ENCODE measurements at places on chromosomes 7 and 10.

DNA sequence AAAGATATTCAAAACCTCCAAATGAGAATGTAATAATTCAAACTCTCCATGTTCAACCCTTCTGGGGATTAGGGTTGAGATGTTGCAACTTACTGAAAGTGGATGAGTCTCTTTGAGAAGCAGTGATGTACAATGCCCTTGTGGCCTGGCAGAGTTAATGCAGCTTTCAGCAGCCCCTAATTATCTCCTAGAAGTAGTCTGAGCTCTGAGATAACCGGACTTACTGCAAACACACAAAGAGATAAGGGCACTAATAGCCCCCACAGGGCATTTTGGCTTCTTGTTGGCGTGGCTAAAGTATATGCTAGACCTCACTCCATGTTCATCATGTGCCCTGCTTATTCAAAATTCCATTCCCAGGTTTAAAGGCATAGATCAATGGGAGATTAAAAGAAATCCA, 404.7 kb downstream of the NEBL start:
- no peak for DNase-seq

GRCh38 chr7:105157278-105157677, 143.3 kb downstream of the KMT2E start:
- DNase-seq = no peak

DNA sequence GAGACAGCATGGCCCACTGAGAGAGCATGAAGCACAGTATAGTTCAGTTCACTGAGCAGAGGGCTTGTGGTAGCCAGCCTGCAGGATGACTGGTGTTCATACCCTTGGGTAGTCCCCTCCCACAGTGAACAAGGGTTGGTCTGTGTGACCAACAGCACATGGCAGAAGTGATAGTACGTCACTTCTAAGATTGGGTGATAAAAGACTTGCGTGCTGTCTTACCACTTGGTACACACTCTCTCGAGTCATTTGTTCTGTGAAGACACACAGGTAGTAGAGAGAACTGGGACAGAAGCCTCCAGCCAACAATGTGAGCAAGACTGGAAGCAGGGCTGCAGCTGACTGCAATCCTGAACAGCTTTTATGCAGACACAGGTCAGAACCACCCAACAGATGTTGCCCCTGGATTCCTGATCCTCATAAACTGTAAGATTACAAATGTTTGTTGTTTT, 14.6 kb downstream of the EPC1 start:
- no peak for DNase-seq

DNA sequence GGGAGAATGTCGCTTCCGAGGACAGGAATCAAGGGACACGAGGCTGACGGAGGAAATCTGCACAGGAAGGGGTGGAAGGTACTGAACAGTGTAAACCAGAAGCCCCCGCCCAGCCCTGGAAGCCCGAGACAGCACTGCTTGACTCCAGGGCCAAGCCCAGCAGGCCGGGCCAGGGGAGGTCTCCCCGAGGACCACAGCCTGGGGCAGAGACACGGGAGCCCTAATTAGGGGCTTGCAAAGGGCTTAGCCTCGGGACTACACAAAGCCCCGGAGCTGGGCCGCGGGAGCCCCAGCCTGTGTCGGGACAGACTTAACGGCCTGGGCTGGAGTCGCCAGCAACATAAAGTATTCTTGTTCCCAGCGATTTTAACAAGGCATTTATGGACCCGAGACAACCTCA, 50.8 kb downstream of the OAT start:
- DNase-seq = no peak

DNA sequence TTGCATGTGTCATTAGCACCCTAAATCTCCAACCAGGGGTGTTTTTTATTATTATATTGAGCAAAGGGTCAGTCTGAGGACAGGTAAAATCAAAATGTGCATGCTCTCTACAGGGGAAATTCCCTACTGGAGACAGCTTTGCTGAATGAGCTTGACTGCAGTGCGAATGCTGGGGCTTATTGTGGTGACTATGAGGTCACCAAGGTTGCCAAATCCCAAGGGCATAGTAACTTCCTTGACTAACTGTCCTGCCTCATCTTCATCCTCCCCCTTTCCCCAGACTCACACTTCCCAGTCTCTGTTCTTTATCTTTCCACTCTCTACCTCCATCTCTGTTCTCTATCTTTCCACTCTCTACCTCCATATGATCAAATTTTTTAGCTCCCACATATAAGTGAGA, 22.9 kb upstream of the AOC1 start:
- no peak for DNase-seq

- DNase-seq = no peak
Measured at GRCh38 chr10:78981257-78981969, 87.4 kb upstream of the ZMIZ1 start.

DNA sequence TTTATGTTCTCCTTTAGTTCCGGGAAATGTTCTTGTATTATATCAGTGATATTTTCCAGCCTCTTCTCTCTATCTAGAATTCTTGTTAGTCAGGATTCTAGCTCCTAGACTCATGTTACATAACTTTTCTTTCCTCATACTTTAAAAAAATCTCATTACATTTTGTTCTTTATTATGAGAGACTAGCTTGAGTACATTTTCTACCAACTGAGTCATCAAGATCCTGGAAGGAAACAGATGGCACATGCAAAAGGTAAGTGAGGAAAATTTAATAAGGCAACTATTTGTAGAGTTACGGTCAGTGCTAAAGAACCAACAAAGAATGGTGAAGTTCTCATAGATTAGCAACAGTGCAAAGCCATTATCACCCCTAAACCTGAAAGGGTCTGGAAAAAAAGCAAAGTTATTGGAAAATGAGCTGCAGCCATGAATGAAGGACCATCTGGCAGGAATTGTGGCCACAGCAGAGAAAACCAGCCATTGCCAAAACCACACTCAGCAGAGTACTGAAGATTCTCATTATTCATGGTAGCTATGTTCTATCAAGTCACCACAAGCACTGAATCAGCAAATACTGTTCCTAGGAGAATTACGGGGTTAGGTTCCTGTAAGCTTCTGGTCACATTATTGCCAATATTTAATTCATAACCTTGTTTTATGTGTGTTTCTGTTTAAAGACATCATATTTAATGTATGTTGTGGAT, 98.3 kb upstream of the C7orf33 start:
- no peak for DNase-seq

DNA sequence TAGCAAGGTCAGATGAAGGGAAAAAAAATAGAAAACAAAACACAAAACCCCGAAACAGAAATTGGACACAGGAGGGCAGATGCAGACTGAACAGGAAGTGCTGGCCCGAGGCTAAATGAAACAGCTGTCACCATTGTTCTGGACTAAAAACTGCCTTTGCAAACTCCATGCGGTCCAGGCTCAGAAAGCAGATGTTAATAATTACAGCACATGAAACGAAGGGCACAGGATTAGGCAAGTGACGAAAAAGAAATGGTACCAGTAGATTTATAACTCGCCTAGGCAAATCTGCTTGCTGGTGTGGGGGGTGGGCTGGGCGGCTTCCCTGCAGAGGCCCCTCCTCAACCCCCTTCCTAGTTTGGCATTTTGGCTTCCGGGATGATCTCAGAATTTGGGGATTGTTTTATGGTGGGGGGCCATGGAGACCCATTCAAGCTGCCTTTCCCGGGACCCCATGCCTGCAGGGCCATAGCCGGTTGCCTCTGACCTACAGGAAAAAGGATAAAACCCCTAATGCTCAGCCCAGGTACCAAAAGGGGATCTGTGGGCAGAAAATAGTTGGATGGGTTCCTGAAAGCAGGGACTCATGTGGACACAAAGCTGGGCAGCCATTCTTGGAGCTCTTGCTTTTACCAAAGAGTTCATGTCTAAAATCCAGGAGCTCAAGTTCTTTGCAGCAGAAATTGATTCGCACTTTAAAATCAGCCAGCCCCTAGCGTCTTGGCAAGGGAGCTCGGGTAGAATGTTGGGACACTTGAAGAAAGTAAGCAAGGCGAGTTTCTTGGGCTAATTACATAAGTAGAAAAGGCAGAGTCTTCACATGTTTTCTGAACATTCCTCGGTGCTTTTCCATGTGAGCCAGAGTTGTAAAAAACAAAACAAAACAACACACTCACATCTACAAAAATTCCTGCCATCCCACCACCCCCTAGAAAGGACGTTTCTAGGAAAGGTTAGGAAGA, 39.0 kb upstream of the EMX2 start:
- DNase-seq = peak; percentile 65

GRCh38 chr7:65992526-65992925, 10.5 kb upstream of the GUSB start:
- no peak for DNase-seq

GRCh38 chr7:80943342-80943741, 24.5 kb upstream of the SEMA3C start:
- DNase-seq = no peak

DNA sequence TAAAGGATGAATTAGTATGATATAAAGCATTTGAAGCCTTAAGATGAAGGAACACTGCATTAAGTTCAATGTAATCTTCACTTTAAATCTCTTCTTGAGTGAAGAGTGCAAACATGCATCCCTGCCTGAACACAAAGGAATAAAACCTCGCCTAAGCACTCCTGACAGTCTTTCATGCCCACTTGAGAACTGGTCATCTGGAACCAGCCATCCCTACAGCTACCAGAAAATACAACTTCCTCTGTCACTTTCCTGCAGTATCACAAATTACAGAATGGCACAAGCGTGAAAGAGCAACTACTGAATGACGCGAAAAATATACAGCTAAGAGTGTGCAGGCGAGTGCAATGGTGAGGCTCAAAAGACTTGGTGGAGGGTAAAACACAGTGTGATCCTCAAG, 1079.9 kb downstream of the CNTNAP2 start:
- DNase-seq = no peak

- no peak for DNase-seq
Measured at GRCh38 chr7:47255441-47255840, 326.5 kb downstream of the TNS3 start.

DNA sequence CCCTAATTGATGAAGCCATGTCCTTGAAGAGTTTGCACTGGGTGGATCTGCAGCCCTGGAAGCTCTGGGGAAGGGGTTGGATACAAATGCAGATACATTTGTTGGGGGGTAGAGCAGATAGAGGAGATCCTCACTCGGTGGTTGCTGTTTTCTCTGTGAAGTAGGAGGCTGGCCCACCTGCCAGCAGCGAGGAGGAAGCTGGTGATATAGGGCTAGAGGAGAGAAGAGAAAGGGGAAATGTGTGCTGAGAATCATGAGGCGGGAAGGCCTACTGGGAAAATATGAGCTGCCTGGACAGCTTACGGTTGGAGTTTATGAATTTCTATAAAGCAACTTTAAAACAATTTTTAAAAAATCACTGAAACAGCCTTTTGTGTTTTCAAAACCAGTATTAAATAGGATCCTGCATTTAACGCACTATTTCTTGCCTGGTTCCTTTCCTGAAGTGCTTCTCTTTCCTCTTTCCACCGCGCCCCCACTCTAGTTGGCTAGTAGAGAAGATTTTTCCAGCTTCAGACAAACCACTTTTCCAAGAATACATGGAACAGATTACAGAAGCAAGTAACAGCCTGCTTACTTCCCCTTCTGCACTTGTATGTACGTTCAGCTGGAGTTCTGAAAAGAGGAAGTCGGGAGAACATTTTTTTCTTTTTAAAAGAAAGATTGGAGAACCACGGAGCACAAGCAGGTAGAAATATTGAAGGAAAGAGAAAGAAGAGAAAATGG, 100.6 kb upstream of the GLCCI1 start:
- DNase-seq = no peak

DNA sequence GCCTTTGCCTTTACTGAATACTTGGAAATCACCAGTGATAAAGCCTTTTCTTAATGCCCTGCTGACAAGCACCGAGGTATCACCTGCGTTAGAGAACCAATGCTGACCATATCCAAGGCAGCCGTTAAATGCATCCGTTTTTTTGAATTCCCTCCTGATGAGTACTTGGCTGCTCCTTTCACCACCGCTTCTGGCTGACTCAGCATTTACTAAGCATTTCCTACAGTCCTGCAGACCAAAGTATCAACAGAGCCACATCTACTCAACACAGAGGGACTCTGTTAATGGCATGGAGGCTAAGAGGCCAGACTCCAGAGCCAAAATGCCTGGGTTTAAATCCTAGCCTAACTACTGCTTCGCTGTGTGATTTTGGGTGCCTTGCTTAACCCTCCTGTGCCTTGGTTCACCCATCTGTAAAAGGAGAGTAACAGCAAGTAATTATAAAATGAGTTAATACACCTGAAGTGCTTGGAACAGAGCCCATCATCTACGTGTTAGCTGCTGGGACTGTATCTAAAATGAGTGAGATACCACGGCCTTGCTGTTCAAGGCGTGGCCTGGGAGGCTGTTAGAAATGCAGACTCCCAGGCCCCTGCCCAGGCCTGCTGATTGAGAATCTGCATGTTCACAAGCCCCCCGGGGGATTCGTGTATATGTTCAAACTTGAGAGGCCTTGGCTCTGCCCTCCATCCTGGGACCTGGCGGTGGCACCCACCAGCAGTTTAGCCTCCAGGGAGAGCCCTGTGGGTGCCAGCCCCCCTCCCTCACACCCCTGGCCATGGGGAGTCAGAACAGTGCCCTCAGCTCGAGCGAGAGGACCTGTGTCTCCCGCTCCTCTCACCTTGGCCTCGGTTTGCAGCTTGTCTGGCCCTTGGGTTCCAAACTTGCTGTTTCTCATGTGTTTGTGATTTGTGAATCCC, 30.8 kb upstream of the EFCAB10 start:
- DNase-seq = no peak

DNA sequence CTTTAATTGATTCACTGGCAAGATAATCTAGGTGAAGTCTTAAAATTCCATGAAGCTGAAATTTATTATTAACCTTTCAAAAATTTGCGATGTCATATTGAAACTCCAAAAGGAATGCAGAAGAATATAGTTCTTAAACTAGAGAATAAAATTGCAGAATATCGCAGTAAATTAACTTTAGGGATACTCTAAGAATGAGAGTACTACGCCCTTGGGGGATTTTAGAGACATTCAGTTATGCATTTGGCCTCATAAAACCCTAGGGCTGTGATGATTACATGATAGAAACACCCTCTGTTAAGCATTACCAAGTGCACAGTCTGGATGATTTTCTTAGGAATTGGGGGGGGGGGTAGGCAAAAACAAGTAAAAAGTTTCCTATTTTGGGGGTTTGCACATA, 3.7 kb downstream of the WNT2 start:
- DNase-seq = no peak

- DNase-seq = no peak
Measured at GRCh38 chr10:43959364-43960134, 310.9 kb upstream of the ZNF32 start.
